Tongue (tissue), 3 donors: ENCODE measurements at places on chromosomes 5 and 9. TPM values are rescaled to one million over a fixed set of nuclear protein-coding genes. Genes with fewer than 3 reads are reported as not detected.

ENHO gene
- 4.4 TPM for total RNA-seq

C9 gene
- total RNA-seq, result not detected

PCBD2 gene
- total RNA-seq, result 16.3 TPM

SHISAL2B gene
- not detected for total RNA-seq

OR2Y1 gene
- not detected for total RNA-seq

GARIN3 gene
- total RNA-seq, result not detected

SPATA31D4 gene
- not detected for total RNA-seq

OR2K2 gene
- not detected for total RNA-seq

RECK gene
- 22.9 TPM for total RNA-seq

MLANA gene
- total RNA-seq, result not detected

CKMT2 gene
- 287 TPM for total RNA-seq

HRCT1 gene
- total RNA-seq, result not detected

GPR151 gene
- not detected for total RNA-seq

PCDHA10 gene
- 0.21 TPM for total RNA-seq

UGT3A1 gene
- 26.6 TPM for total RNA-seq

CDKN2B-AS1 gene
- not detected for total RNA-seq

PKD2L2 gene
- 1.9 TPM for total RNA-seq

HAVCR2 gene
- total RNA-seq, result 2.8 TPM

CENPP gene
- total RNA-seq, result 7.7 TPM

CARD9 gene
- total RNA-seq, result 4.3 TPM

SSNA1 gene
- 57.3 TPM for total RNA-seq

CTSV gene
- total RNA-seq, result 2.9 TPM

SUSD3 gene
- total RNA-seq, result 3.7 TPM

LCP2 gene
- total RNA-seq, result 11.6 TPM

TMEM215 gene
- 2.1 TPM for total RNA-seq

IL9 gene
- not detected for total RNA-seq

SLC36A3 gene
- total RNA-seq, result not detected

CAVIN4 gene
- total RNA-seq, result 392 TPM

DNAJA1 gene
- 80.9 TPM for total RNA-seq

FRMD3 gene
- 33.2 TPM for total RNA-seq

TPD52L3 gene
- not detected for total RNA-seq
